ENCODE measurements at places on chromosomes 12 and 14. TPM values are rescaled to one million over a fixed set of nuclear protein-coding genes. Genes with fewer than 3 reads are reported as not detected.

The PLEKHD1 gene
- 0.19 TPM for total RNA-seq

DNA sequence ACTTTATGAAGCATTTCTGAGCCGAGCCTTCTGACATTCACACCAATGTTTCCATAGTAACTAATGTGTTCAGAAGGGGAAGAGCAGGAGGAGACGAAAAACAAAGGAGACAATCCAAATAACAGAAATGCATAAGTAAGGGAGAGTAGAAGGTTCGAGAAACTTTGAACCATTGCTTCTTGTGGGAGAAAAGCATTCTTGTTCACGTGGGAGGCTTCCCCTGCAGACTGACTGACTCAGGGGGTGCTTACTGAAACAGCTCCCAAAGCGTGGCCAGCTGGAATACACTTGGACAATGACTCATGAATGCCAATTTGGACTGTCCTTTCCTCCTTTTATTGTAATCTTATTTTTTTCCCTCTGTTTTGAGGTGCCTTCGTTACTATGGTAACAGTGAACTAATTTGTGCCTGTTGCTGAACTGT, 73.9 kb downstream of the NEDD1 start:
- no peak for DNase-seq

DNA sequence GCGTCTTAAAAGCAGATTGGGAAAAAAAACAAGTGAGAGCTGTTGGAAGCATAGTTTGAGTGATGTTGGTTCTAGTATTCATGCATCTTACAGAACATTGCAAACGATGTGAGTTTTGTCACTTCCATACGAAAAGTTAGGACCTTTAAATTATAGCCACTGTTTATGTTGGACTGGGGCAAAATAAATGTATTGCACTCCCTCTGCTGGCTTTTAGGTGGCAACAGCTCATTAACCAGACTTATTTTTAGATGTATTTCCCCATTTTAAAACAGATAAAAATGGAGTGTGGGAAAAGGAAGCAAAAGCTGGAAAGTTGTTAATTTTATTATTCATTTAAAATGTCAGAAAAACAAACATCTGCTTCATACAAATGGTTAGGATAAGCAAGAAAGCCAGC, 111.9 kb downstream of the LGR5 start:
- no peak for DNase-seq

DNA sequence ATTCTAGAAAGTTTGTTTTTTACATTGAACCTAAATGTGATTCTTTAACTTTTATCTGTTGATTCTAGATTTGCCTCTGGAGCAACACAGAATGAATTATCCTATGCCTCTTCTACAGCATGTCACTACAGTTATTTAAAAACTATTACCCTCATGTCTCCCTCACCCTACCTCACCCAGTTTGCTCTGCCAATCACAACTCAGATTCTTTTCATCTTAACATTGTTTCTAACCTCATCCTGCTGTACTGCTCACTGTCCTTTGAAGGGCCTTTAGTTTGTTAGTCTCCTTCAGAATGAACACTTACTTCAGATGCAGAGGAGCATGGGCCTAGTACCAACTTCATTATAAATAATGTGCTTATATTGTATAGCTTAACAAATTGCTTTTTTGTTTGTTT, 21.5 kb downstream of the YLPM1 start:
- no peak for DNase-seq

The CCDC177 gene
- not detected for total RNA-seq

The GPR84 gene
- total RNA-seq: 0.15 TPM

DNA sequence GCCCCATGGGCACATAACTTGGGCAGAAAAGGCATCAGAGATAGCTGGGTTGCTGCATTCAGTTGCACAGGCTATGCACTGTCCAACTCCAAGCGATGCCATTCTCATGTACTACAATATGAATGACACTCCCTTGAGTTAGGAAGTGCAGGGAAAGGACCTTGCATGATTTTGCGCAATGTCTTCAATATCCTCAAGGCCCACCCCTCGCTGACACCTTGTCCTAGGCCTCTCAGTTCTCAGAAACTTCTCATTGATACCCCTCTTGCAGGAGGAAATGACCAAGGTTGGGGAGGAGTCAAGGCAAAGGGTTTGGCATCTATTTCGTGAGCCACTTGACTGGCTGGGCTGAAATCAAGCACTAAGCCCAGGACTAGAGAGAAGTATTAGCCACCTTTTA, 70.4 kb downstream of the ARL6IP4 start:
- no peak for DNase-seq

GRCh38 chr12:108609537-108610335, 11.9 kb upstream of the TMEM119 start:
- DNase-seq: no peak

The PROX2 gene
- total RNA-seq: not detected

- no peak for DNase-seq
Observed at GRCh38 chr14:32524609-32525375, 195.7 kb downstream of the AKAP6 start.

The NPFF gene
- total RNA-seq: not detected

The RNASE3 gene
- not detected for total RNA-seq
